ENCODE measurements at places on chromosomes 4 and X.

- no peaks in the 10 kb centered on the region for H3K4me1 ChIP-seq
- H3K4me3 ChIP-seq, result no peak overlapping the region
- H3K27me3 ChIP-seq, result no peaks in the 10 kb centered on the region
Measured at GRCh38 chr4:146004730-146005129, 66.1 kb upstream of the ZNF827 start.

DNA sequence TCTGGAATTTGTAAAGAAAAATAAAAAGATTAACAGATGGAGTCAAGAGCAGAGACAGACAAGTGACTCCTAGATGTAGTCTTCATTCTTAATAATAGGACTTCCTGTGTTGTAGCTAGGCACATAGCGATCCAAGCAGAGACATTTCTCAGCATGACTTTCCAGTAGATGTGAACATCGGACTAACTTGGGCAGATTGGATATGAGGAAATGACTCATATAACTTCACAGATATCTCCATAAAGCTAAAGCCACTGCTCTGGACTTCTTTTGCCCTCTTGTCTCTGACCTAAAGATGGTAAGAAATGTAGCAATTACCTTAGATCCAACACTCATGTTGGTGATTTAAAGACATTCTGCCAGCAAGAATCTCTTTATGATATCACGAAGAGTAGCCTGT lies 131.7 kb downstream of the EPHA5 start:
- H3K36me3 ChIP-seq, result no peaks in the 10 kb centered on the region
- DNase-seq, result no peak

- H3K4me1 ChIP-seq, result peaks cover 2% of the 10 kb centered on the region
- DNase-seq, result no peak
- H3K27me3 ChIP-seq, result no peaks in the 10 kb centered on the region
- peak overlapping the region; percentile 35 for H3K4me3 ChIP-seq
- peak overlapping the region; percentile 53 for H3K27ac ChIP-seq
Measured at GRCh38 chrX:53684415-53685192, 1.9 kb downstream of the HUWE1 start.

DNA sequence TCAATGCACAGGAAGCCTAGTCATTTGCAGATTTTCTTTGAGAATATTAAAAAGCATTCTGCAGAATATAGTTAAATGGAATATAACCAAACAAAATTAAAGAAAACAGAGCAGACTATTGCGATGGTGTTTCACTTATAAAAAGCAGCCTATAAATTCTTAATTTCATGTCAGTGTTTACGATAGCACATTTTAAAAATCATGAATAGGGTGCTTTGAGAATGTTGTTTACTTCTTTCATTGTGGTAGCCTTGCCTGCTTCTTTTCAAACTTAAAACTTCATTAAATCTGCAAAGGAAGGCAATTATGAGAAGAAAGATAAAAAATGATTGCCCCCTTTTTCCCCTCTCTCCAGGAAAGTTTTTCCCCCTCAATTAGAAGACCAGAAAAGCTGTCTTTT lies 748.6 kb downstream of the CCSER1 start:
- no peaks in the 10 kb centered on the region for H3K4me1 ChIP-seq
- H3K36me3 ChIP-seq, result no peaks in the 10 kb centered on the region
- DNase-seq, result no peak
- no peak overlapping the region for H3K4me3 ChIP-seq

GRCh38 chrX:101078716-101079598 lies at the start of gene TMEM35A:
Gene TMEM35A, plus strand, starts transcription at chrX:101078879. Its CDS starts 124 bp downstream, at chrX:101079003.
- no peak for DNase-seq
- no peaks in the 10 kb centered on the region for H3K27me3 ChIP-seq
- no peaks in the 10 kb centered on the region for H3K36me3 ChIP-seq

- H3K36me3 ChIP-seq, result no peaks in the 10 kb centered on the region
- H3K27me3 ChIP-seq, result no peaks in the 10 kb centered on the region
- no peak overlapping the region for H3K27ac ChIP-seq
- no peaks in the 10 kb centered on the region for H3K4me1 ChIP-seq
- H3K4me3 ChIP-seq, result no peak overlapping the region
- DNase-seq, result no peak
Measured at GRCh38 chrX:151099001-151099400, 77.4 kb upstream of the GPR50 start.

DNA sequence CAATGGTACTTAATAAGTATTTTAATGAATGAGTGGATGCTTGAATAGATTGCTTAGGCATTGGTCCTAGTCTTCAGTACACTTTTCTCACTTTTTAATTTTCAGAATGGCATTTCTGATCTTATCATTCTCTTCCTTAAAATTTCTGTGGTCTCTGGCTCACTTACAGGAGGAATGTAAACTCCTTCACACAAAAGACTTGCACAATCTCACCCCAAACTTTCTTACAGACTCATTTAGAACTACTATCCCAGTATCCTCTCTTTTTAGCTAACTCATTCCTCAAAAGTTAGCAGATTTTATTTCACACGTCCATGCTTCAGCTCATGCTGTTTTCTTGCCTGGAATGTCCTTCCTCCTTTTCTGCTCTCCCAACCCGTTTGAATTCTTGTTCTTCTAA lies 350.1 kb downstream of the GRXCR1 start:
- no peak overlapping the region for H3K27ac ChIP-seq
- H3K4me3 ChIP-seq, result no peak overlapping the region
- DNase-seq, result no peak
- no peaks in the 10 kb centered on the region for H3K27me3 ChIP-seq
- no peaks in the 10 kb centered on the region for H3K36me3 ChIP-seq

GRCh38 chr4:26636458-26636857 lies 52.6 kb downstream of the TBC1D19 start:
- H3K4me1 ChIP-seq, result no peaks in the 10 kb centered on the region
- H3K36me3 ChIP-seq, result peaks cover 19% of the 10 kb centered on the region
- H3K27ac ChIP-seq, result no peak overlapping the region
- no peak for DNase-seq
- no peaks in the 10 kb centered on the region for H3K27me3 ChIP-seq
- H3K4me3 ChIP-seq, result no peak overlapping the region

GRCh38 chr4:182216005-182216404 lies 27.2 kb upstream of the TENM3 start:
- H3K4me3 ChIP-seq, result no peak overlapping the region
- no peak for DNase-seq
- H3K4me1 ChIP-seq, result no peaks in the 10 kb centered on the region
- no peaks in the 10 kb centered on the region for H3K27me3 ChIP-seq

Measured in effector memory CD4-positive, alpha-beta T cell (primary cell).